ENCODE measurements at places on chromosomes 11 and 22.

GRCh38 chr11:121563003-121563402 is 110.2 kb upstream of the SORL1-AS1 start:
- no peak for DNase-seq

- DNase-seq: peak; percentile 37
These were observed 37.9 kb downstream of the ALG9 start for GRCh38 chr11:111833524-111833923.

DNA sequence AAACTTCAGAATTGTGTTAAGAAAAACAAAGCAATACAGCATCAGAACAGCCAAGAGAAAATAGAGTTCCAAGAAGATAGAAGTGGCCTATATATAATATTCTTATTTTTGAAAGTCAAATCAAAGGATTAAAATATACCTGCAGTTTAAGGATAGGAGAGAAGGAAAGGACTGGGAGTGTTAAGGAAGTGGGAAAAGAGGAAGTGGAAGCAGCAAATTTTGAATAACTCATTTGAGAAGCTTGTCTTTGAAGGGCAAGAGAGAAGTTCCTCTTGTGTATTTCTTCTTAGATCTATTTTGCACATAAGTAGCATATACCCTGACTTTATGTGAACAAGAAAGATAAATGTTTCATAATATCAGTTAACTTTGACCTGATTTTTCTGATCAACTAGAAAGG is 62.6 kb upstream of the SLC17A6 start:
- no peak for DNase-seq

- DNase-seq: no peak
These were observed 22.8 kb downstream of the MRPL16 start for GRCh38 chr11:59787816-59788215.

DNA sequence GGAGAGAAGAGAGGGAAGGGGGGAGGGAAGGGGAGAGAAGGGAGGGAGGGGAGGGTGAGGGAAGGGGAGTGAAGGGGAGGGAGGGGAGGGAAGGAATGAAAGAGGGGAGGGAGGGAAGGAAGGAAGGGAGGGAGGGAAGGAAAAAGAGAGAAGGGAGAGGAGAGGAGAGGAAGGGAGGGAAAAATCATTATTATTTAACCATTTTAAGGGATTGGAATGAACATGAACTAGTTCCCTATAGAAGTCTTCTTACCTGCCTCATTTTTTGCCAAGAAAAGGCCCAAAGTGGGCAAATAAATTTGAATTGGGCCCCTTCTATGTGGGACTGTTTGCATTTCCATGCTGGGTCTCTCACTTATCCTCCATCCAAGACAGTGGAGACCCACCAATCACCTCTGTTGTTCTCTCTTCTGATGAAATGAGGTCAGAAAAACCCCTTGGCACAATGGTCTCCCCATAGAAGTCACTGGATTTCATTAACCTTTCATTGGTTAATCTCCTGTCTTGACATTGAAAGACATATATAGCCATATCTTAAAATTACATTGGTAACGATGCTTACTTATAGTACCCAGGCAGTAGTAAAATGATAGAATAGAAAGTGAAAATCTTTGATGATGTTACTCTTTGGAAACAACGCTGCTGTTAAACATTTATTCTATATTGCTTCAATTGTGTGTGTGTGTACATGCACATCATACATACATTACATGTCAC is 80.1 kb upstream of the ASPHD2 start:
- no peak for DNase-seq

DNA sequence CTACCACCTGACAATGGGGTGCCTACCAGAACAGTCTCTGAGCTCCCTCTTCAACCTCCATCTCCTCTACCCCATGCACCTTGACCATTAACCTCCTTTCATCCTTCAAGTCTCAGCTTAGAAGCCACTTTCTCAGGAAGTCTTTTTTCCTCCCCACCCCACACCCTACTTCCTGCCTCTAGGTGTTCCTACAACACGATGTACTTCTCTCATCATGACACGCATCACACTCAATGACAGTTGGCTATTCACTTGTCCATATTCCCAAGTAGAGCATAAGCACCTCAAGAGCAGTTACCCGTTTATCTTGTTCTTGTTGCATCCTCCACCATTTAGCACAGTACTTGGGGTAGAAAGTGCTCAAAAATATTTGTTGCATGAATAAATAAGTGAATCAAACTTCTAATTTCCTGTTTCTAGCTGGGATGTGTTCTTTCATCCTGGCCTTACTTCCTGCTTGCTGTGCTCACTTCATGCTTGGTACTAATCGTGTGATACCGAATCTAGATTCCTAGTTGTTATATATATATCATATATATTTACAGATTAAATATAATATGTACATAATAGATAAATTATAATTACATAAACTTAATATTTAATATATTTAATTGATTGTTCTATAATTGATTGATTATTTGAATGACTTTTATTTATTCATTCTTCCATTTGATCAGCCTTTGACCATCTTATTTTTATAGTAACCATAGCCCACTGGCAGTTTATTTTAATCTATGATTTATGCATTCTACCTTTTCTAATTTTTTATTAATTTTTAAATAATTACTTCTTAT is 177.5 kb upstream of the TMEM45B start:
- DNase-seq: no peak

- no peak for DNase-seq
These were observed 5.9 kb downstream of the SLC37A2 start for GRCh38 chr11:125069008-125069407.

DNA sequence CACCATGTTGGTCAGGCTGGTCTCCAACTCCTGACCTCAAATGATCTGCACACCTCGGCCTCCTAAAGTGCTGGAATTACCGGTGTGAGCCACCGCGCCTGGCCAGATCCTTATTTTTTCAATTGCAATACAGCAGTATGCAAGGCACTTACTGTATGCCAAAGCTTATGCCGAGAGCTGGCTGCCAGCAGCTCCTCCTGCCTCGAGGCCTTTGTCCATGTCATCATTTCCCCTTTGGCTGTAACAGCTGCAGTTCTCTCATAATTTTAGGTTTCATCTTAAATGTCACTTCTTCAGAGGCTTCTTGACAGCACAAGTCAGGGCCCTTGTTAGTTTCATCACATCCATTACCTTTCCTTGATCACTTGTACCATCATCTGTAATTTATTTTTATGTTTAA is 1.5 kb upstream of the SREBF2 start:
- DNase-seq: peak; percentile 71

DNA sequence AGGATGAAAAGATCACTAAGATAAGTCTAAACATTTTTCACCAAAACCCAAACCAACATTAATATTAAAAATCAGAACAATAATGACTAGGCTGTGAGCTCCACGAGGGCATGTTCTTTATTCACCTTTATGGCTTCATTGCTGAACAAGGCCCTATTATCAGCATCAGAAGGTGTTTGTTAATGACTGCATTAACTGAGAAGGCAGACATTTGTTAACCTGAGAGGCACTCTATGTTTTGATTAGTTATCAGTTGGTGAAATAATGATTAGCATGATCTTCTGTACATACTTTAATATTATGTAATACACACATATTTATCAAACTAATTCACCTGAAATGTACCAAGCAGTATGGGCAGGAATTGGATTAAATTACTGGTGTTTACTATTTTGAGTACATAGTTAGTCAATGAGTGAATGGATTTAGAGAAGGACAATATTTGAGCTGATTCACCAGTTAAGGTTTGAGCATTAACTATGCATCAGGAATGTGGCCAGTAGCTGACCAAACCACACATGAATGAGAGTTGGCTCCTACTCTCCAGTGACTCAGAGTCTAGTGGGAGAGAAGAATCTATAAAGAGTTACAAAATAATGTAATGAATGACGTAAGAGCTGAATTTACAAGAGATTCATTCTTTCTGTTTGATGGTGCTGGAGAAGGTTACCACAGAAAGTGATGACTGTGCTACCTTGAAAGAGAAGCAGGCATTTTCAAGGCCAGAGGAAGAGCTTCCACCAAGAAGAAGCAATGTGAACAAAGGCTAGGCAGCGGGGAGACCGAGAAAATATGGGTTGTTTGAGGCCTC is 6.7 kb downstream of the IL18 start:
- DNase-seq: peak; percentile 94

DNA sequence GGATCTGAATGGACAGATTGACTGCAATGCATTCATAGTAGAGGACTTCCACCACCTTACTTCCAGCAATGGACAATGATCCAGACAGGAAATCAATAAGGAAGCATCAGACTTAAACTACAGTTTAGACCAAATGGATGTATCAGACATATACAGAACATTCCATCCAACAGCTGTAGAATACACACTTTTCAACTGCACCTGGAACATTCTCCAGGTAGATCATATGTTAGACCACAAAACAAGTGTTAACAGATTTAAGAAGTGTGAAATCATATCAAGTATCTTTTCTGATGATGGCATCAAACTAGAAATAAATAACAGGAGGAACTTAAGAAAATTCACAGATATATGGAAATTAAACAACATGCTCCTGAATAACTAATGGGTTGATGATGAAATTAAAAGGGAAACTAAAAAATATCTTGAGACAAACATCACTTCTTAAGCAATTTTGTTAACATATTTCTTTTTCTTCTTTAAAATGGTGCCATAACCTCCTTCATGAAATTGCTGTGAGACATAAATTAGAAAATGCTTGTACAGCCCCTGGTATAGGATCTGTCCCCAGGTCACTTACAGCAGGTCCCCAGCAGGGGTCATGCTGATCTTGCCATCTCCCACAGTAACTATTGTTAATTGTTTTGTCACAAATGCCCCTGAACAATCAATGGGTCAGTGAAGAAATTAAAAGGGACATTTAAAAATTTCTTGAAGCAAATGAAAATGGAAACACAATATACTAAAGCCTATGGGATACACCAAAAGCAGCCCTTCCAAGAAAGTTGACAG is 100.0 kb upstream of the OR4B1 start:
- DNase-seq: no peak

DNA sequence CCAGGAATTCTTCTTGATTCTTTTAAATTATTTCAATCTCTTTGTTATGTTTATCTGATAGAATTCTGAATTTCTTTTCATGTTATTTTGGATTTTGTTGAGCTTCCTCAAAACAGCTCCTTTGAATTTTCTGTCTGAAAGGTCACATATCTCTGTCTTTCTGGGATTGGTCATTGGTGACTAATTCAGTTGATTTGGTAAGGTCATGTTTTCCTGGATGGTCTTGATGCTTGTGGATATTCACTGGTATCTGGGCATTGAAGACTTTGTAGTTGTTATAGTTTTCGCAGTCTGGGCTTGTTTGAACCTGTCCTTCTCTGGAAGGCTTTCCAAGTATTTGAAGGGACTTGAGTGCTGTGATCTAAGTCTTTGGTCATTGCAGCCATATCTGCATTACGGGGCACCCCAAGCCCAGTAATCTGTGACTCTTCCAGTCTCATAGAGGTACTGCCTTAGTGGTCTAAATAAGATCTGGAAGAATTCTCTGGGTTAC is 18.9 kb upstream of the INSC start:
- DNase-seq: no peak

DNA sequence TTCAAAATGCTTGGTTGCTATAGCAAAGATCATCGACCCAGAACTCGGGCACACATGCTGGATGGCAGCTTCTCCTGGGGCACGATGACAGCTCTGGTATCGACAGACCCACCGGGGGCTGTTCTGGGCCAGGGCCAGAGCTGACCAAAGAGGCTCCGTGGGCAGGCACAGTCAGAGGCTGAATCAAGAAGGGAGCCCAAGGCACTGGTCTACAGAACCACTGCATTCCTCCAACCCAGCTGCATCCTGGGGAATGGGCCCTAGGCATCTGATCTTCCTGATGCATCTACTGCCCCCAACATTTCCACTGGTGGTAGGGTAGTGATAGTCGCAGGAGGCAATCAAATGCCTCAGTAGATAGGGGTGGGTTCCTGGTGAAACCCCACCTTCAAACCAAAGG is 470.3 kb downstream of the TBC1D22A start:
- no peak for DNase-seq

- no peak for DNase-seq
These were observed 16.4 kb downstream of the USP2 start for GRCh38 chr11:119365071-119365591.

DNA sequence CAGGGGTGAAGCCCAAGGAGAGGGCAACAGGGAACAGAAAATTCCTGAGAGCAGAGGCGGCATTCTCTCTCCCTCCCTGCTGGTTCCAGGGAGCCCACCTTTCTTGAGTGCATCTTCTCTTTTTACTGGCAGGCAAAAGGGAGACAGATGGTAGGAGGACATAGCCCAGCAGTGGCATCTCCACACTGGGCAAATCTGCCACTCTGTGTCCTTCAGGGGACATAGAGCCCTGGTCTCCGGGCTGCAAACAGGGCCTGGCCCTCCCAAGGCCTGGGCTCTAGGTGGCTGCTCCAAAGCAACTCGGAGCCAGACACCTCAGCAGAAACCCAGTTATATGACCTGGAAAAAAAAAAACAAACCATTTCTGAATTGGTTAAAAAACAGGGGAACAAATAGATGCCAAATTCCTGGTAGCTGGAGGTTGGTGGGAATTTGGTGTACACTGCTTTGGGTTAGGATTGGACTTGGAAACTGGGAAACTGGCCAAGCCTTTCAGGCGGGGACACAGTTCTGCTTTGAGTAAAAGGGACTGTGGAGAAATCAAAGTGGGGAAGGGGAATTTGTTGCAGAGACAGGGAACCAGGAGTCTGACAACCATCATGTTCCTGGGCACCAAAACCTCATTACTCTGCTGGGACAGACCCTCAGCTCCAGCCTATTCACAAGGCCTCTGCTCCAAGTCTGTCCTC is 23.6 kb upstream of the DKK3 start:
- no peak for DNase-seq

DNA sequence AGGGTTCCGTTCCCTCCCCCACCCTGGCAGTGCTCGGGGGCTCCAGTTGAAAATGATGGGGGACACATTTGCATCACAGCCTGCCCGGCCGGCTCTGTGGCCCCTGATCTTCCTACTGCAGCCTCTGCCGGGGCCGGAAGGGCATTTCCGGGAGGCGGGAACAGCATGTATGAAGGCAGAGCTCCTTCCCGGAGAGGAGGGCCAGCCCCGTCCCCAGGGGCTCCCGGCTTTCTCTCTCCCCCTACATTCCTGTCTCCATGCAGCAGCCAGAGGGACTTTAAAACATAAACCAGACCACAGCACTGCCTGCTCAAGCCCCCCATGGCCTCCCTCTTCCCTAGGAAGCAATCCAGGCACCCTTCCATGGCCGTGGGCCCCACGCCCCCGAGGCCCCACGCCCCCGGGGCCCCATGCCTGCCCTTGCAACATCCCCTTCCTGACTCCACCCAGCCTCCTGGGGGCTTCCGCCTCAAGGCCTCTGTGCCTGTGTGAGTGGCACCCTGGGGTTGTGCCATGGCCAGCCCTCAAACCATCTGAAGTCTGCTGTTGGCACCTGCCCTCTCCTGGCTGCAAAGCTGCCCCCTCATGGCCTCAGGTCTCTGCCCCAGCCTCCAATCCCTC is 73.1 kb downstream of the CDKN1C start:
- DNase-seq: no peak

GRCh38 chr11:41456269-41456668 is 3.2 kb downstream of the LRRC4C start:
- no peak for DNase-seq

- DNase-seq: no peak
These were observed 509 bp upstream of the PRRG4 start for GRCh38 chr11:32829157-32829679.

DNA sequence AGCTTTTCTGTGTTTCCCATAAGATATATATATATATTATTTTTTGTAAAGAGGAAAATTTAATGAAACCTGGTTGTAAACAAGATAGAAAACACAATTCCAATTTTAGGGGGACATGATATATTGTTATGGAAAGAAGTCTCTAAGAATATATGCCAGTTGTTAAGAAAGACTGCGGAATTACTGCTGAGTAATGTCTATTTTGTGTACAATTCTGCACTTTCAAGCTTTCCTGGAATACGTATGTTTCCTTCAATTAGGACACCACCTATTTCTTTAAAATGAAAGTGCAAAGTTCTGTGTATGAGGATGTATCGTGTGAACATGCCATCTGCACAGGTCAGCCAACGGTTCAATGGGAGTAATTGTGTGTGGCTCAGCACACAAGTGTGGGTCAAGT is 760.2 kb downstream of the BRD1 start:
- no peak for DNase-seq

All from fibroblast of gingiva (primary cell).